Stimulated activated CD8-positive, alpha-beta memory T cell treated with anti-CD3 and anti-CD28 coated beads, Interleukin-4, amount 100 ng/mL, for 1 hour (primary cell): ENCODE measurements at places on chromosomes 13 and 19.
A peak's percentile ranks its signal among the peaks of the same experiment; 100 is the strongest.

GRCh38 chr19:52688335-52688734 lies 46.5 kb downstream of the ZNF611 start:
- no peak for DNase-seq

GRCh38 chr13:95188128-95188527 lies 113.1 kb downstream of the ABCC4 start:
- DNase-seq, result no peak

DNA sequence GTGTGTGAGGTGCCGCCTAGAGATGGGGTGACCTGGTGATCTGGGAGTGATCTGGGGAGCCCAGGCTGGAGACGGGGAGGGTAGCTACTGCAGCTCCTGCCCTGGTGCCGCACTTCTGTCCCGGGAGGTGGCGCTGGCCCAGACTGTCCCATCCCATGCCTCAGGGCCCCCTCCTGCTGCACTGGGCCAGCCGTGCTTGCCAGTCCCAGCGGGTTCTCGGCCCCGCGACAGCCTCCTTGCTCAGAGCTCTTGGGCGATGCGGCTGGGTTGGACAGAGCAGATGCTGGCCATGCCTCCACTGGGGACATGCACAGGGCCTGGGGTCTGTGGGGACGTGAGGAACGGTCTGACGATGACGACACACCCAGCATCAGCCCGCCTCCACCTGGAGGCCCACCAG lies 2.5 kb downstream of the RAX2 start:
- no peak for DNase-seq

DNA sequence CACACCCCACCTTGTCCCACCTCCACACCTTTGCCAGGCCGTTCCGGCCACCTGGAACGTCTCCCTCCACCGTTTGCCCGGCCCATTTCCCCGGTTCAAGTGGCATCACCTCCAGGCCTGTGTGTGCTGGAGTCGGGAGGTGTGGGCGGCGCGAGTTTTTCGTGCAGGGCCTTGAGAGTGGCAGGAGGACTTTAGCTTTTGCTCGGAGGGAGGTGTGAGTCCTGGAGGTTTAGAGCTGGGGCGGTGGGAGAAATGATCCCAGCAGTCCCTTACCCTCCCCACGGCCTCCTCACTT lies 4.3 kb upstream of the PALM start:
- DNase-seq, result no peak

DNA sequence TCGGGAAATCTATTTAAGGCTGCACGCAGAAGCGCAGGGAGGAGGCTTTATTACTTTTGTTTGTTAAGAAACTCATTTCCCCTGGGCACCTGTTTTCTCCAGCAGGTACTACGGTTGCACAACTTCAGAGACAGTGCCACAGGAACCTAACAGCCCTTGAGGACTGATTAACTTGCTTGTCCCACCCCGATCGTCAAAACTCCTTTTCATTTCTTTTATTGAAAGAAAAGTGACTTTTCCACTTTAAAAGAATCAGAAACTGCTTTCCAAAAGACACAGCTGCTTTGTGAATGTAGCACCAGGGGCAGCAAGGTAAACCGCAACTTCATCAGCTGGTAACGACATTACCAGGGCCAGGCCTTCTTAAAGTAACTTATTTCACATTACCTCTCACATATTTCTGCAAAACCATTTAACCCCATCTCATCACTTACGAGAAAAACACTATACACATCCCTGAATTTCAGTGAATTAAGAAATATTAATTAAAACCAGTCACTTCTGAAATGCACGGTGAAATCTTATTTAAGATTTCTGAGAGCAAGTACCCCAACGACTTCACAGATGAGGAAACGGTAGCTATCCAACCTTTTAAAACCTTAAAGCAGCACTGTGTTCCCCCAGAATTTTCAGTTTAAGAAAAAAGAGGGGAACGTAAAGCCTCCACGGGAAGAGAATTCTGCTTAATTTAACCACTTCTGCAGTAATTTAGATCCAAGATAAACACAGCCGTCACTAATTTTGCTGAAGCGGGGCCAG lies 1.4 kb downstream of the ANKRD10 start:
- no peak for DNase-seq

- DNase-seq, result no peak
These were observed 9.1 kb downstream of the NFIC start for GRCh38 chr19:3375221-3376090.

GRCh38 chr19:43408043-43408442 lies 6.6 kb upstream of the TEX101 start:
- DNase-seq, result no peak

DNA sequence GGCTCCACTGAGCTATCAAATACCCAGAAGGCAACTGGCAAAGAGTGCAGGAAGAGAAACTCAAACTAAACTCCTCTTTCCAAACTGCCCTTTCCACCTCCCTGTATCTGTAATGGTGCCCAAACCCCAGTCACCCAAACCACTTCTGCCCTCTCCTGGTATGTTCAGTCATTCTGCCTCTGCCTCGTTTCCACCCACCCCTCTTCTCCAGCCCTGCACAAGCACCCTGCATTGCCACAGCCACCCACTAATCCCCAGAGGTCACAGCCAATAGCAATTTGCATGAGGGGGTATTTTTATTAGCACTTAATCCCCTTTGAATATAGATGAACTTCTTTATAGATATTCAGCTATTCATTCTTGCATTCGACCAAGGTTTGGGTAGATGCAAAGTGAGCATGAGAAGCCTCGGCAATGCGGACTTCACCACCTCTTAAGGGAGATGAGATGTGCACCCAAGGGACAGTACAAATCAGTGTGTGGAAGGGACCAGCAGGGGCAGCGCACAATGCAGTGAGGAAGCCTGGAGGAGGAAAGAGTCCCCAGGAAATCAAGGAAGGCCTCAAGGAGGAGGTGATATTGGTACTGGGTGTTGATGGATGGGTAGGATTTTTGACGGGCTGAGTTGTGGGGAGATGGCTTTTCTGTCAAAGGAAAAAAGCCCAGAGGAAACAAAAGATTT lies 12.4 kb downstream of the TMEM272 start:
- peak; percentile 28 for DNase-seq

GRCh38 chr13:48318821-48319511 lies 15.4 kb downstream of the RB1 start:
- DNase-seq, result no peak

DNA sequence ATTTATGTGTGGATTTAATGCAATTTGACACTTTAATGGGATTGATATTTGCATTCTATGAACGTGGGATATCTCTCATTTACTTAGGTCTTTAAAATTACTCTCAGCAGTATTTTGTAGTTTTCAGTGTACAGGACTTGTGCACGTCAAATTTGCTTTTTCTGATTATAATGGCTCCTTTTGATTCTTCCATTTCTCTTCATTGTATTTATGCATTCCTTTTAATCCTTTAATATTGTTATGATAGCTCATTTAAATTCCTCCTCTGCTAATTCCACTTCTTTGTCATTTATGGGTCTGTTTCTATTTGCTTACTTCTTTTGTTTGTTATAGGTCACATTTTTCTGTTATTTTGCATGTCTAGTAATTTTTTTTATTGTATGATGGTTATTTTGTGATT lies 226.6 kb downstream of the ATP8A2 start:
- no peak for DNase-seq

DNA sequence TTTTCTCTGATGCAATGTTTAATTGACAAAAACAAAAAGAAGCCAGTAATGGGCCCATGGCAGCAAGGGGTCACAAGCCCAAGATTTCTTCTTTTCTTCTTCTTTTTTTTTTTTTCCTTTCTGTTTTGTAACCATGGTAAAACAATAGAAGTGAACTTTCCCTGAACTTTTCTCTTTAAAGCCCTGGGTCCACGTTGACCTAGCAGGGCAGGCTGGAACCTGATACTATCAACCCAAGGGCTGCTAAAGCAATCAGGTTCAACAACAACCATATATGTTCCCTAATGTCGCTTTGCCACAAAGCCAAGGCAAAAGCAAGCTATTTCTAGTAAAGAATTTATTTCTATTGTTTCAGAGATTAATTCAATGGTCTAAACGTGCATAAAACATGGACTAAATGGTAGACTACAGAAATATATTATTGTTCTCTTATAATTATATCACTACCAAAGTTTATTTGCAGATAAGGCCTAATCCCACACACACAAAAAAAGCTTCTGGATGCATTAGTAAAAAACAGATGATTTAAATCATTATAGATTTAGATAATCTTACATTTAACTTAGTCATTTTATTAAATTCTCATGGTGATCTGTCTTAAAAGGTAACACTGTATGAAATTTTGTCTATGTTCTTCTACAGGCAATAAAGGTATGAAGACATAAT lies 153.9 kb downstream of the DACH1 start:
- DNase-seq, result no peak

DNA sequence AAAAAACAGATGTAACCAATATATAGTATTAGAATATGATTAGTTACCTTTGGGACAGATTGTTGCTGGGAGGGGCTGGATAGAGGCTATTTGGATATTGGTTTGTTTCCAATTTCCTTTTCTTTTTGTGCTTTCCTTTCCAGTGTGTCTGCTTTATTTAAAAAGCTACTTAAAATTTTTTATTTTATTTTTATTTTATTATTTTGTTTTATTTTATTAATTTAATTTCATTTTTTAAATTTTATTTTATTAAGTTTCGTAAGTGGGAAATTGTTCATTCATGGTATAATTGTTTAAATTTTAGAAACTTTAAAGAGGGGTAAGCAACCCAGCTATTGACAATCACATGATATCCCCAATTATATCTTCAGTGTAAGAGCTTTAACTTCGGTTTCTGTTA lies 2077.0 kb upstream of the PCDH20 start:
- DNase-seq, result no peak

GRCh38 chr13:110306340-110306959 lies 507 bp downstream of the COL4A1 start:
- DNase-seq, result no peak

DNA sequence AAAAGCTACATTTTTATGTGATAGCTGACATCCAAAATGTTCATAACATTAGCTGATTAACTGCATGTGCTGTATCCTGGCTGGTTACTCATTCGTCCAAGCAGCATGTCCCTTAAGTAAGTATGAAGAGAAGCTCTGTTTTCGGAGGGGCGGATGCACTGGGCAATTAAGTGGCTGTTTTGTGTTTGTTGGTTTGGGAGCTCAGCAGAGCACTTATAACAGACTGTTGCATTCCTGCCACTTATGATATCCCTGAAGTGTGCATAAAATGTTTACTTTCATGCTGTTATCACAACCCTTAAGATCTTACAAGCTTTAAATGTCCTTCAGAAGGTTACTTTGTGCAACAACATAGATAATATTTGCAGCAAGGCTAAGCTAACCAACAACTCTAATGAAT lies 264.1 kb downstream of the NALCN start:
- no peak for DNase-seq

- DNase-seq, result no peak
These were observed 307.4 kb downstream of the ATP8A2 start for GRCh38 chr13:25679159-25679558.

DNA sequence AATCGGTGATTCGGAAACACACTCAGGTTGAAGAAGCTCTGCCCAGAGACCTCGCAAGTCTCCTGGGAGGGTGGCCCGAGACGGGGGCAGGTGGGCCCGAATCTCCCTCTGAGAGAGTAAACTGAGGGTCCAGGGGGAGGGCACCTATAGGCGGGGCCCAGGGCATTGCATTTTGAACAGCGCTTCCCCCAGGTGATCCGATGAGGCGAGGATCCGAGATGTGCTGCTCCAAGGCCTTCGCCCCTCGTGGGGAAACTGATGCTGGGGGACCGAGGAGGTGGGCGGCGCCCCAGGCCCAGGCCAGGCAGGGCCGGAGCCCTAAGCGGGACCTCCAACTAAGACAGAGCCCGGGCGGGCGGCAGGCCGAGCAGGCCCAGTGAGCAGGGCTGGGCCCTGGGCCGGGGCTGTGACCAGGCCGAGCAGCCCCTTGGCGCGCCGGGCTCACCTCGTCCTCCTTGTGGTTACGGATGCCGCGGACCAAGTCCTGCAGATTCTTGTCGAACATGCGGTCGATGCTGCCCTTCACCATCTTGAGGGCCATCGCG lies 500 bp downstream of the AP3D1 start:
- DNase-seq, result no peak

- no peak for DNase-seq
These were observed 535.9 kb downstream of the GPC5 start for GRCh38 chr13:91934354-91934753.
